Cardiac fibroblast (primary cell): ENCODE measurements at places on chromosomes 6 and 20.
A peak's percentile ranks its signal among the peaks of the same experiment; 100 is the strongest.

- no peak for DNase-seq
These were observed 339.8 kb upstream of the EPHA7 start for GRCh38 chr6:93759190-93759589.

GRCh38 chr20:63096681-63097335 is 90.0 kb upstream of the BHLHE23 start:
- no peak for DNase-seq

GRCh38 chr20:18879262-18879661 is 65.7 kb downstream of the SCP2D1 start:
- DNase-seq: no peak

DNA sequence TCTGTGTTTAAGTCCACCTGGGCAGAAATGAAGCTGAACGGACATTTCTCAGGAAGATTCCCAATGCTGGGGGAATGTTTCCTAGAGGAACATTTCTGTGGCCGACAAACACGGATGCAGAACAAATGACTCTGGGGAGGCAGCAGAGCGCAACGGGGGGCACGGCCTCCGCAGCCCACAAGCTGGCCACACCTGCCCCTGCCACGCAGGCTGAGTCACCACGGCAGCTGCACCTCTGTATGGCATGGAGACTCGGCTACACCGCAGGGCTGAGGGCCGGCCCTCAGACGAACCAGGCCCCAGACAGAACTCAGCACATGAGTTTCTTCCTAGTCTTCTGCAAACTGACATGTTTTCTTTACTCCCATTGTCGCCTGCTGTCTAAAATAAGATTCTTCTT is 10.0 kb upstream of the PRR18 start:
- DNase-seq: no peak

- DNase-seq: no peak
These were observed 47.4 kb downstream of the KCNK5 start for GRCh38 chr6:39181826-39182225.

GRCh38 chr6:14807130-14807529 is 438.7 kb upstream of the JARID2 start:
- no peak for DNase-seq

DNA sequence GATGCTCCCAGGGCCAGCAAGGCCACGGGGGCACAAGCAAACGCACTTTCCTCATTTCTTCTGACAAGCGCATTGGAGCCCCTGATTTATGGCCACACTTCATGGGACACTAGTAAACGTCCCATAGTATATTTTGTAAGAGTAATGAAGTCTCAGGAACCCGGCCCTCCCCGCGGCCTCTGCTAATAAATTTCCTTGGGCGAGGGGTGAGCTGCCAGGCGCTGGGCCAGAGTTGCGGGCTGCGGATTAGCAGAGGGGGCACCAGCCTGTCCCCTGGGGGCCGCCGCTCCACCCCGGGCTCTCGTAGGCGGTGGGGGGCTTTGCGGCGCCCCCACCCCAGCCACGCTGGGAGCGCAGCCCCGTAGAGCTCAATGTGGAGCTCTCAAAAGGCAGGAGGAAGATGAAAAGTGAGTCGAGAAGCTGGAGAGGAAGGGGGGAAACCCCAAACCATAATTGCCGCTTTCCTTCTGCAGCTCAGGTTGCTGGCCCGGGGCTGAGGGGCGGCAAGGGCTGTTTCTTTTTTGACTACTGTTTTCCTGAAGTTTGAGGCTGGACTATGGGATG is 173.6 kb downstream of the CDC5L start:
- DNase-seq: no peak

- DNase-seq: no peak
These were observed 19.5 kb downstream of the OR2B2 start for GRCh38 chr6:27892649-27893058.

DNA sequence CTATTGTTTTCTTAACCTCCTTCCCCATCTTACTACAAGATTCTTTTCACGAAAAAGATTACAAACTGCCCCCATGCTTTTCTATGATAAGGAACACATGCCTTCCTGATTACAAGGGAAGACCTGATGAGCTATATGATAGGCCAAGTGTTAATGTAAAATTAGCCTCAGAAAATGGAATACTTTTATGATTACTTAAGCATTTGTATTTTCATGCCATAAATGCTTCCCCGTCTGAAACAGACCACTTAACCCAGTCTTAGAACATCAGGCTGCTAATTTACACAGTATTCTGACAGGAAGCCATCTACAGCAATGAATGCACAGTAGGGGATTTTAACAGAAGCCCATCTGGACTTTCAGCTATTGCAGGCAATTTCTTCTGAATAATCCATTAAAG is 274.9 kb downstream of the HAO1 start:
- no peak for DNase-seq

- no peak for DNase-seq
These were observed 492.6 kb upstream of the SOX4 start for GRCh38 chr6:21100991-21101390.

DNA sequence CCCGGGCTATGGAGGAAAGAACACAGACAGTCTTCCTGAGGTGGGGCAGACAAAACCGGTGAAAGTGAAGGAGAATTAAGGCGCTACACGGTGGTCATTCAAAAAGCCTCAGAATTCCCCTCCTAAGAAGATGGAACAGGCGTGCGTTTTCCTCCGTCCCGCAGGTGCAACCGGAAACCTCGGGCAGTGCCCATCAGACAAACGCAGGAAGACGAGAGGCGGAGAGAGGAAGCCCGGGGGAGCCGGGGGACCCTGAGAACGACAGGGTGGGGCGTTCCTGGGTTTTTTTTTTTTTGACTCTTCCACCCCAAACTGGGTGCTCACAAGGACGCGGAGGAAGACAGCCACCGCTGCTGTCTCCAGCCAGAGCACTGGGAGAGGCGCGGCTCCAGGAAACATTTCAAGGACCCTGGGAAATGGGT is 25.4 kb downstream of the TTLL2 start:
- no peak for DNase-seq

DNA sequence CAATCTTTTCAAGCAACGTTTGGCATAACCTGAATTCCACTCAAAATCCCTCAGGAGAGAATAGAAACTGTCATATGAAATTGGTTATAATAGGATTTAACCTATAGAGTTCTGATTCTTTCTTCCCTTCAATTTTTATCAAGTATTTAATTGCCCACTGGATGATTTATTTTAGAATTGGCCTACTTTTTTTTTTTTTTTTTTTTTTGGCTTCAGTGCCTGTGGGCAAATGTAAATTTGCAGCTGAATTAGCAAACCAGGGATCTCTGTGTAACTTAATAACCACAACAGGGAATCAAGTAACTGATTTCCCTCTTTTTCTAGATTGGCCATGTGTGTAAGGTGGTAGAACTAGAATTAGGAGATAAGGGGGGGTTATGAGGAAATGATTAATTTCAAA is 157.0 kb downstream of the SOX4 start:
- no peak for DNase-seq

- no peak for DNase-seq
These were observed 156.1 kb downstream of the ERMARD start for GRCh38 chr6:169907419-169908115.

- peak; percentile 52 for DNase-seq
These were observed 275.4 kb downstream of the PHF3 start for GRCh38 chr6:63910863-63911551.

GRCh38 chr20:45017281-45017680 is 51.0 kb downstream of the STK4 start:
- no peak for DNase-seq

DNA sequence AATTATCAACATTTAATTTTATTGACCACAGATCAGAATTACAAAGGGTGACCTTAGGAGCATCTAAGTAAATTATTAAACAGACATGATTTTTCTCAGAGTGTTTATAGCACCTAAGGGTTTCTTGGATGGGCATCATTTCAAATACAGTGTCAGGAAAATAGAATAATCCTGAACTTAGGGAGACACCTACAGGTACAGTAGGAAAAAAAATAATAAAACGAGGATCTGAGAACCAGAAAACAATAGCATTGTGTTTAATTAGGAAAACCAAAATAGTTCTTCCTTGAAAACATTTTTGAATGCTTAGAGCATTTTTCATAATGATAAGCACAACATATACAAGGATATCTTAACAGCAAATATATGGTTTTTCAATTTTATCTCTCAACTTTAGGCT is 39.2 kb downstream of the MMUT start:
- DNase-seq: peak; percentile 64

DNA sequence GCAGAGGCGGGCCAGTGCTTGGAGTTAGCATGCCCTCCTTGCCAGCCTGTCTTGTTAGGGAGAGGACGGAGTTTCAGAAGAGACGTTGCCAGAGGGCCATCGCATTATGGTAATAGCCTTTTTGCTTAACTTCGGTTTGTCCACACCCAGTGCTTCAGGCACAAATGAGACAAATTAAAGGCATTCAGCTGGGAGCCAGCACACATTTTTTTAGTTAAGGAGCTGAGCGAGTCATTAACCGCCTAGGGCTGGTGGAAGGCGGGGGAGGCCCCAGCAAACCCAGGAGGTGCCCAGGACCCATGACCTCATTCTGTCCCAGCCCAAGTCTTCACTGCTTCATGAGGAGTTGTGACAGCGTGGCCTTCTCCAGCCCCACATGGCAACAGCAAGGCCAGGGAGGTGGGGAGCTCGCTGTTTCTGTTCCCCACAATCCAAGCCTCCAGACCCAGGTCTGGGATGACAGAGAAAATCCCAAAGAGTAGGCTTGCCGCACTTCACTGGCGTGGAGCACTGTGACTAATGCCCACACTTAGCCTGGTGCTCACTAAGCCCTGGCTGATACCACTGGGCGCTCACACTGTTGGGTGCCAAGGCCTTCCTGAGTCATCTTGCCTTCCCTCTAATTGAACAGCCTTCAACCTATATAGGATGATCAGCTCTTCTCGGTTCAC is 237.1 kb downstream of the ANKRD60 start:
- no peak for DNase-seq

DNA sequence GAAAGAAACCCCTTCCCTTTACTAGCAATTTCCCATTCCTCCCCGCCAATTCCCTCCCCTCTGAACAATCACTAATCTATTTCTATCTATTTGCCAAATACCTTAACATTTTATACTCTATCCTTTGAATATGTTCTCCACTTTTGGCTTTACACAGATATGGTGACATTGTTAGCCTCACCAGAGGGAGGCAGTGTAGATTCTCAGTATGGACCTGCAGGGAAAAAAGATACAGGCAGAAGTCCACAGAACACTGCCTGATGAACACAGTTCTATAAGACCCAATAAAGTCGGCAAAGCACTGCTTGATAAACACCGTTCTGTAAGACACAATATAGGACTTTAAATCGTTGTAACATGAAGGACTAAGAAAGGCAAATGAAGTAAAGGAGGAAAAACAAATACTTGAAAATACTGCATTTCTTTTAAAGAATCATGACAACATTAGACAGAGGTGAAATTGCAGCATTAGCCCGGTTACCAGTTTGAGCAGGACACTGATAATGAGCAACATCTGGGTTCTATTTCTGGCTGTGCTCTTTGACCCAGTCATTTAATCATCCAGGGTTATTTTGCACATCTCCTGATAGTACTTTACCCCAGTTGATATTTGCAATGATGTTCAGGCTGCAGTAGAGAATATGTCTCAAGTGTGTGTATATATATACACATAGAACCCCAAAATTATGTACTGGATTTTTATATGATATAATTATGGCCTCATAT is 296.8 kb downstream of the UTRN start:
- DNase-seq: peak; percentile 37

GRCh38 chr20:41494451-41494850 is 123.7 kb downstream of the CHD6 start:
- no peak for DNase-seq

DNA sequence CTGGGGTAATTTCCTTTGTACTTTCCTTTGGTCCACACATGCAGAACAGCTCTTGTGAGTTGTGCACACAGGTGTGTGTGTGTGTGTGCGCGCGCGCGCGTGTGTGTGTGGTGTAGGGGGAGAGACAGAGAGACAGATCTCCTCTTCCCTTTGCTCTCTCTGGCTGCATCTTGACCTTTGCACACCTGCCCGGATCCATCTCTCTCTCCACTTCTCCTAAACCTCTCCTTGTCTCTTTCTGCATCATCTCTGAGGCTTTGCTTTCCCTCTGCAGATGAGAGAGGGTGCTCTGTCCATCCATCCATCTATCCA is 67.0 kb downstream of the SRC start:
- no peak for DNase-seq

DNA sequence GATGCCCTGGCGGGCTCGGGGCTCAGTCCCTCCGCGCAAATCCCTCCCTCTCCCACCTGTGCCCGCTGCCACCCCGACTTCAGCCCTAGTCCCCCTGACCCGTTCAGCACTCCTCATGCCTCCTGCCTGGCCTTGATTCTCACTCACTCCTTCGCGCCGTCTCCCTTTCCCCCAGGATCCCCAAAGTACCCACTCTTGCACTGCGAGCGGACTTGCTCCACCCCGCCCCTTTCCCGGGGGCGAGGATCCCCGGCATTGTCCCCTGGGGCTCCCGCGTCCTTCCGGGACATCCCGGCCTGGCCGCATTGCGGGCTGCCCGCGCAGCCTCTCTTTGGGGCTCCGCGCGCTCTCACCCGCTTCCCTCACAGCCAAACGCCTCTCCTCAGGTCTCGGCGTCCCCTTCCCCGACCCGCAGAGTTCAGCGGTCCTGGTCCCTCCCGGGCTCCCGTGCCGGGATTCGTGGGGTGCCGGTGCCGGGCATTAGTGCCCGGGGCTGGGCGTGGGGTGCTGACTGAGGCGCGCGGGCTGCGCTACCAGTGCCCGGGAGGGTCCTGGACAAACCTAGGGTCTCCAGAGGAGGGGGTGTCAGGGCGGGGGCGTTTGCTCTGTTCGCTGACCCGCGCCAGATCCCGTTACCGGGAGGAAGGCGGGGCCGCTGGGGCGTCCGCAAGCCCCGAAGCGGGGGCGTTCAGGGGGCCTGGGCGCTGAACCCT is 45.5 kb upstream of the SUPT3H start:
- DNase-seq: no peak

- peak; percentile 99 for DNase-seq
These were observed 115.3 kb downstream of the LCA5 start for GRCh38 chr6:79421707-79422484.

DNA sequence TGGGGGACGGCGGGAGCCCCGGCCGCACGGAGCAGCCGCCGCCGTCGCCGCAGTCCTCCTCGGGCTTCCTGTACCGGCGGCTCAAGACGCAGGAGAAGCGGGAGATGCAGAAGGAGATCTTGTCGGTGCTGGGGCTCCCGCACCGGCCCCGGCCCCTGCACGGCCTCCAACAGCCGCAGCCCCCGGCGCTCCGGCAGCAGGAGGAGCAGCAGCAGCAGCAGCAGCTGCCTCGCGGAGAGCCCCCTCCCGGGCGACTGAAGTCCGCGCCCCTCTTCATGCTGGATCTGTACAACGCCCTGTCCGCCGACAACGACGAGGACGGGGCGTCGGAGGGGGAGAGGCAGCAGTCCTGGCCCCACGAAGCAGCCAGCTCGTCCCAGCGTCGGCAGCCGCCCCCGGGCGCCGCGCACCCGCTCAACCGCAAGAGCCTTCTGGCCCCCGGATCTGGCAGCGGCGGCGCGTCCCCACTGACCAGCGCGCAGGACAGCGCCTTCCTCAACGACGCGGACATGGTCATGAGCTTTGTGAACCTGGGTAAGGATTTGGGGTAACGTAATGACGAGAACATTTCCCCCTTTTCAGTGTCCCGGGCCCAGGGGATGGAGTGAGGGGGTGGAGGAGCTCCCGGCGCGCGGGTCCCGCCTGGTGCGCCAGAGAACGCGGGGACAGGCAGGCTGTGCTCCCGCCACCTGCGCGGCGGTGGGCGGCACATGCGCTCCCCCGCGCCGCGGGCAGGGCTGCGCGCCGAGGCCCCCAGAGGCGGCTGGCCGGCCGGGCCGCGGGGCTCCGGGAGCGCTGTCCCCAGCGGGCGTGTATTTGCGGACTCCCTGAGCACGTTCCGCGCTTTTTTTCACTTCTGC is 1.4 kb downstream of the BMP6 start:
- DNase-seq: peak; percentile 34

GRCh38 chr6:31621991-31622390 is 1.5 kb downstream of the PRRC2A start:
- DNase-seq: no peak
